ENCODE measurements at places on chromosomes 1 and 21. TPM values are rescaled to one million over a fixed set of nuclear protein-coding genes. Genes with fewer than 3 reads are reported as not detected.

GRCh38 chr1:185449378-185450059, 132.5 kb upstream of the IVNS1ABP start:
- no peaks in the 10 kb centered on the region for H3K36me3 ChIP-seq
- no peaks in the 10 kb centered on the region for H3K4me1 ChIP-seq
- no peak overlapping the region for H3K4me3 ChIP-seq

- H3K4me3 ChIP-seq, result no peak overlapping the region
- H3K27me3 ChIP-seq, result no peaks in the 10 kb centered on the region
- no peaks in the 10 kb centered on the region for H3K4me1 ChIP-seq
- peaks cover 21% of the 10 kb centered on the region for H3K36me3 ChIP-seq
- DNase-seq, result no peak
Observed at GRCh38 chr1:203091761-203092330, 6.0 kb upstream of the MYOG start.

USH2A gene
- 0.04 TPM for total RNA-seq

DNA sequence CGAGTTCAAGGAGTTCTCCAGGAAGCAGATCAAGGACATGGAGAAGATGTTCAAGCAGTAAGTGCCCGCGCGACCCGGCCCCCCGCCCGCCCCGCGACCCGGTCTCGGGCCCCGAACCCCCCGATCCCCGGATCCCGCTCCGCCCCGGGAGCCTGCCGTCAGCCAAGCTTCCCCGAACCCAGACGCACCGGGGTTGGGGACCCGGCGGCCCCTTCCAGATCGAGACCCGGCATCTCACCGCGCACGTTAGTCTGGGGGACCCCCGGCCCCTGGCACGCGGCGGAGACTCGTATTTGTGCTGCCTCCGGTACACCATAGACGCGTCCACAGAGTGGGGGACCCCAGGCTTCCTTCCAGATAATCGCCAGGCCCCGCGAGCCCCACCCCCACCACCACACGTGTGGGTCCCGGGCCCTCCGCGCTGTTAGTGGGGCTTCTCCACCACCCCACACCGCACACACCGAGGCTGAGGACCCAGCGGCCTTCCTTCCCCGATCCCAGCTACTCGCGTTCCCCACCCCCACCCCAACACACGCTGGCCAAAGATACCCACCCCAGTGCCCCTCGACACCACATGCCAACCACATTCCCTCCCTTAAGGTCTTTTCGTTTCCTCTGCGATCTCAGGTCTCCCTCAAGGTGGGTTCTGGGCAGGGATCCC, 665 bp downstream of the EFHD2 start:
- peaks cover 2% of the 10 kb centered on the region for H3K36me3 ChIP-seq
- H3K4me3 ChIP-seq, result peak overlapping the region; percentile 88
- peaks cover 4% of the 10 kb centered on the region for H3K27me3 ChIP-seq
- no peaks in the 10 kb centered on the region for H3K4me1 ChIP-seq

OLFM3 gene
- 0.29 TPM for total RNA-seq

PRRX1 gene
- not detected for total RNA-seq

FAM72D gene
- total RNA-seq, result 4.8 TPM

DNA sequence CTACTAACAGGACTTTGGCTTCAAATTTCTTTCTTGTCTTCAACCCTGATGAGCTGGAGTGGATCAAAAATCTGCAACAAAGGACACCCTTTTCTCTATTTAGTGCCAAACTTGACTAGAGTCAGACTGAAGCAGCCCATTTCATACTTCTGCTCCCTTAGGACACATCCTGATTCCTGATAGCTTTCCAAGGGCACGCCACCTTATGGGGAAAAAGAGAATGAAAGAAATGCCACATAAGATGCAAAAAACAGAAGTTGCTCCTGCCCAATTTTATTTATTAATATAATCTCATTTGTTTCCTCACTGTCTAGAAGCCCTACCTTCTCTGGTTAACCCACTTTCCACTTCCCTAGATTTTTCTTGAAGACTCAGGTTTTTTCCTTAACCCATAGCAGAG, 72.7 kb upstream of the NBPF4 start:
- H3K27me3 ChIP-seq, result no peaks in the 10 kb centered on the region
- no peaks in the 10 kb centered on the region for H3K36me3 ChIP-seq
- no peaks in the 10 kb centered on the region for H3K4me1 ChIP-seq
- H3K27ac ChIP-seq, result no peak overlapping the region
- no peak overlapping the region for H3K4me3 ChIP-seq

PTPRC gene
- not detected for total RNA-seq

- no peak for DNase-seq
- no peaks in the 10 kb centered on the region for H3K27me3 ChIP-seq
- no peaks in the 10 kb centered on the region for H3K4me1 ChIP-seq
- H3K36me3 ChIP-seq, result no peaks in the 10 kb centered on the region
- no peak overlapping the region for H3K4me3 ChIP-seq
Observed at GRCh38 chr1:19650416-19651140, 6.5 kb downstream of the NBL1 start.

GRCh38 chr1:180585994-180586359, 27.2 kb downstream of the OVAAL start:
- H3K36me3 ChIP-seq, result no peaks in the 10 kb centered on the region
- DNase-seq, result no peak
- H3K27ac ChIP-seq, result no peak overlapping the region
- no peaks in the 10 kb centered on the region for H3K27me3 ChIP-seq
- no peak overlapping the region for H3K4me3 ChIP-seq

DNM3 gene
- total RNA-seq, result 3.3 TPM

CLCNKA gene
- 0.98 TPM for total RNA-seq

GRCh38 chr1:62439652-62440371, 3.0 kb downstream of the USP1 start:
- DNase-seq, result no peak
- no peak overlapping the region for H3K27ac ChIP-seq
- peaks cover 43% of the 10 kb centered on the region for H3K36me3 ChIP-seq
- no peaks in the 10 kb centered on the region for H3K4me1 ChIP-seq

CD48 gene
- not detected for total RNA-seq

DNA sequence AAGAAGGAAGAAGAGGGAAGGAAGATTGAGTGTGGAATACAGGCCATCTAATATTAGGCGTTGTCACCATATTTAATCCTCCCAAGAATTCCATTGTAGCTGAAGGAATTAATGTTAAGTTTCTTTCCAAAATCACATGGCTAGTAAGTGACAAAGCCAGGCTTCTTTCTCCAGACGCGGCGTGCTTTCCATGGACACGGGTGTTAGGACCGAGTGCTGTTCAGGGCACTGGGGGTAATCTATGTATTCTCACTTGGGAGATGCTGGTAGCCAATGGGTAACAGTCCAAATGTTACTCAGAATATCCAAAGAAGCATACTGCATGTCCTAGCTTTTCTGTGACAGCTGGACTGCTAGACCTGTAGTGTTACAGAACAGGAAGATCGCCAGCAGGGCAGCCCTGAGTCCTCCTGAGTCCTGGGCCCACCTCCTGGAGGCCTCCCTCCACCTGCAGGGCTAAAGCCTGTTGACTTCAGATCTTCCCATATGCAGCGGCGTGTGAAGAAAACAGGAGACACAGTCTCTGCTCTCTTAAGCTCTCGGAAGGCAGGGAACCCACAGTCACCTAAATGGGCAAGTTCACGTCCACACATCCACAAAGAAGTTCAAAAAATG, 5.3 kb downstream of the IGSF9 start:
- peaks cover 11% of the 10 kb centered on the region for H3K36me3 ChIP-seq
- no peaks in the 10 kb centered on the region for H3K27me3 ChIP-seq
- H3K4me1 ChIP-seq, result no peaks in the 10 kb centered on the region
- no peak overlapping the region for H3K4me3 ChIP-seq

ITLN2 gene
- 2.4 TPM for total RNA-seq

DNA sequence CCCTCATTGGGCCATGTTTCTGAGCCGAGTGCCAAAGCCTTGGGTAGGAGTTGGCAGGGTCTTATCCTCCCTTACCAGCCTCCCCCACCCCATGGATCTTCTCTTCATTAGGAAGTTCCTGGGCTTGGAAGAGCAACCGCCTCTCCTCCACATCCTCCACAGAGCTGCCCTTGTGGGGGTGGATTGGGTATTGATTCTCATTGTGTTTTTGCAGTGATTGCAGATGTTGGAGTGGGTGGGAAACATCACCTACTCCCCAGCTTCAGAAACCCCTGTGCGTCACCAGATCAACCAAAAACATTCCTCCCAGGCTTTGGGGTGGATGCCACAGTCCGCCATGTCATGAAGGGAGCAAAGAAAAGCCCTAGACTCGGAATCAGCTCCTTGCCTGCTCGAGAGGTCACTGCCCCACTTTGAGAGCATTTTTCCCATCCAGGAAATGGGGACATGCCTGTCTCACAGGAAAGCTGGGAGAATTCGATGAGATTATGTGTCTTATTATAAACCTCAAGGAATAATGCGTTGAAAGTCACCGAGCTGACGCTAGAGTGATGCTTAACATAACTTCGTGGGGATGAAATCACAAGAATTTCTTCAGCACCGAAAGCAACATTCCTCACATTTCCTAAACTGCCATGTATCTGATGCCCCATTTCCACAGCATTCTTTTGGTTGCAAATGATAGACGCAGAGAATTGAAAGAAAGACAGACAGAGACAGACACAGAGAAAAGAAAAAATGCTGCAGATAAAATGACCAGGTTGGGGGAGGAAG, 44.7 kb upstream of the ZBTB40 start:
- no peak for DNase-seq
- no peak overlapping the region for H3K4me3 ChIP-seq
- H3K4me1 ChIP-seq, result no peaks in the 10 kb centered on the region
